Activated CD8-positive, alpha-beta T cell treated with anti-CD3 and anti-CD28 coated beads, Interleukin-2, amount 10 ng/mL, durations not matched to agents 7 days and 5 days (primary cell): ENCODE measurements at places on chromosomes 2 and 18. TPM values are rescaled to one million over a fixed set of nuclear protein-coding genes. Genes with fewer than 3 reads are reported as not detected.

DNA sequence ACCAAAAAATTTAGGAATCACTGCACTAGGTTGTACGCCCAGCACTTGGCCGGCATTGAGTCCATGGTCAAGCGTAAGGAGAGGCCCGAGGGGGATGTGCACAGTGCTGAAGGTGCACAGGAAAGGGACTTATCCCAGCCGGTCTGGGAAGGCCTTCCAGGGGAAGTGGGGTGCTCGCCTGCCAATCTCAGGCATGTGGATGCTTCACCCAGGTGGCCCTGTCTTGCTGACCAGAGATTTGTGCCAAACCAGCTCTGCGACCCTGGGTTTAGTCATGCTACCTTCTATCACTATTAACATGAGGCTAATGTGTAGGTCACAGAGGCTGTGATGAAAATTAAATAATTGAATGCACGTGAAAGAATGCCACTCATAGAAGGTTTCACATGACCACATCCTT is 1.7 kb upstream of the ITM2C start:
- H3K4me1 ChIP-seq, result peaks cover 44% of the 10 kb centered on the region
- no peak overlapping the region for H3K27ac ChIP-seq
- H3K27me3 ChIP-seq, result peaks cover 23% of the 10 kb centered on the region
- DNase-seq, result no peak

DNA sequence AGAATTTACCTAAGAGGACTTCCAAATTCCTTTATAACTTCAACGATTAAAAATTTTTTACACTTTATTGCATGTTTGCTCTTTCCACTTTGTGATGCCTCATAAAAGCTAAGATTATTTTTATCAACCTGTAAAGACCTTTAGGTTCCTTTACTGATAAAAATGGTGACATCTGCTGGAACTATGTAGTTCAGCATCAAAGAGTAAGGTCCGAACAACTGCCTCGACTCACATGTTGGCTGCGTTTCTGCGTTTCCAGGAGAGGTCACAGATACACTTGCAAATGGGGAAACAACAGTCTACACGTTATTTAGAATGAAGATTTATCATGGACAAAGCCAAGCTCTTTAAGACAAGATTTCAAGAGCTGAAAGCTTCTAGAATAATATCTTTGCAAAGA is 18.8 kb upstream of the TMX3 start:
- DNase-seq, result no peak
- no peak overlapping the region for H3K4me3 ChIP-seq
- no peaks in the 10 kb centered on the region for H3K4me1 ChIP-seq
- no peak overlapping the region for H3K27ac ChIP-seq
- H3K36me3 ChIP-seq, result no peaks in the 10 kb centered on the region
- peaks cover 1% of the 10 kb centered on the region for H3K27me3 ChIP-seq

- H3K27ac ChIP-seq, result no peak overlapping the region
- no peak overlapping the region for H3K4me3 ChIP-seq
- peaks cover 4% of the 10 kb centered on the region for H3K4me1 ChIP-seq
- peaks cover 9% of the 10 kb centered on the region for H3K27me3 ChIP-seq
- no peak for DNase-seq
- H3K36me3 ChIP-seq, result no peaks in the 10 kb centered on the region
Measured at GRCh38 chr2:24454294-24454693, 36.8 kb upstream of the NCOA1 start.

GRCh38 chr2:231926180-231926741 is at the start of gene NPPC:
NPPC (minus strand) TSS chr2:231926396; CDS start chr2:231926249, 147 bp downstream.
- peak within 1 kb of the TSS; percentile 65 for H3K4me3 ChIP-seq
- no peak within 1 kb of the TSS for H3K27ac ChIP-seq
- H3K27me3 ChIP-seq, result peaks cover 32% of the 10 kb centered on the region
- no peaks in the 10 kb centered on the region for H3K36me3 ChIP-seq
- peaks cover 14% of the 10 kb centered on the region for H3K4me1 ChIP-seq

- H3K4me3 ChIP-seq, result no peak overlapping the region
- H3K36me3 ChIP-seq, result no peaks in the 10 kb centered on the region
- no peaks in the 10 kb centered on the region for H3K27me3 ChIP-seq
- no peak overlapping the region for H3K27ac ChIP-seq
Measured at GRCh38 chr18:11379660-11380059, 229.7 kb upstream of the SLC35G4 start.

GRCh38 chr2:15160201-15160991 is 400.7 kb downstream of the NBAS start:
- H3K27ac ChIP-seq, result no peak overlapping the region
- no peaks in the 10 kb centered on the region for H3K36me3 ChIP-seq
- no peaks in the 10 kb centered on the region for H3K27me3 ChIP-seq
- no peak overlapping the region for H3K4me3 ChIP-seq
- H3K4me1 ChIP-seq, result peaks cover 15% of the 10 kb centered on the region
- DNase-seq, result no peak

Gene G6PC2
- not detected for total RNA-seq

DNA sequence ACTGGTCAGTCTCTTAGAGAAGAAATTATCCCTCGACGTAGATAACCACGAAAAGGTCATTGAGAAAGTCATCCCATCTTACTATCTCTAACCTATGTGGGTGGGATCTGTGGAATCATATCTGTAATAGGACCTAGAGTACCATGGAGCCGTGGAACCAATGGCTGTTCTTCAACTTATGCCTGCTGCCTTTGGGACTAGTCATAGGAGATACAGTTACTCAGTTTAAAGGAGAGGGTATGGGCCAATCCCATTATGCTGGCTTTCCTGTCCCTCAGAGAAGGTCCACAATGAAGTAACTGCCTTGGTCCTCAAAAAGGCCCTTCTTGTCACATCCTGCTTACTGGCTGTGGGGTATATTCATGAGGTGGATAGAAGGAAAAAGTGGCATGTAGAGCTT is 77.5 kb downstream of the FEZ2 start:
- peaks cover 2% of the 10 kb centered on the region for H3K36me3 ChIP-seq
- no peak overlapping the region for H3K4me3 ChIP-seq
- no peak overlapping the region for H3K27ac ChIP-seq
- H3K27me3 ChIP-seq, result no peaks in the 10 kb centered on the region

GRCh38 chr2:222228054-222228453 is 70.7 kb downstream of the PAX3 start:
- no peaks in the 10 kb centered on the region for H3K27me3 ChIP-seq
- no peaks in the 10 kb centered on the region for H3K36me3 ChIP-seq
- H3K27ac ChIP-seq, result no peak overlapping the region
- no peaks in the 10 kb centered on the region for H3K4me1 ChIP-seq

DNA sequence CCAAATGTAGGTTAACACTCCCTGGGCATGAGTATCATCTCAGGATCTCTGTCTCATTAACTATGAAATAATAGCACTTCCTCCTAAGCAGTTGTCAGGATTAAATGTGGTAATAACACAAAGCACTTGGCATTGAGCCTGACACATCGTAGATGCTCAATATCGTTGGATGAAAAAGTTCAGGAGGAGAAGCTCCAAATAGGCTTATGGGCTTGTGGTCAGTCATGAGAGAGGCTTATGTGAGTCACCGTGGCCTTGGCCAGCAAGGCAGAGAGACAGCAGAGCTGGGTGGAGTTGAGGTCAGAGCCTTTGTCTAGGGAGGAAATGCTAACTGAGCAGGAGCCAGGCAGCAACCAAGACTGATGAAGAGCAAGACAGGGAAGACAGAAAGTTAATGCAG is 68.3 kb upstream of the PPM1B start:
- H3K27me3 ChIP-seq, result no peaks in the 10 kb centered on the region
- peak overlapping the region; percentile 5 for H3K27ac ChIP-seq
- H3K4me3 ChIP-seq, result no peak overlapping the region
- H3K36me3 ChIP-seq, result no peaks in the 10 kb centered on the region

- DNase-seq, result peak; percentile 8
- no peak overlapping the region for H3K27ac ChIP-seq
- H3K27me3 ChIP-seq, result no peaks in the 10 kb centered on the region
- H3K36me3 ChIP-seq, result peaks cover 32% of the 10 kb centered on the region
- H3K4me3 ChIP-seq, result no peak overlapping the region
Measured at GRCh38 chr2:207133820-207134519, 31.8 kb downstream of the KLF7 start.

Gene KLHL29
- total RNA-seq, result 4.4 TPM

Gene SERPINB10
- total RNA-seq, result not detected

- no peak overlapping the region for H3K27ac ChIP-seq
- peaks cover 21% of the 10 kb centered on the region for H3K27me3 ChIP-seq
- H3K4me3 ChIP-seq, result no peak overlapping the region
- H3K4me1 ChIP-seq, result no peaks in the 10 kb centered on the region
- no peak for DNase-seq
- no peaks in the 10 kb centered on the region for H3K36me3 ChIP-seq
Measured at GRCh38 chr2:164621764-164622105, 453 bp upstream of the GRB14 start.

- no peak overlapping the region for H3K4me3 ChIP-seq
- H3K27me3 ChIP-seq, result peaks cover 5% of the 10 kb centered on the region
- no peaks in the 10 kb centered on the region for H3K36me3 ChIP-seq
- DNase-seq, result no peak
Measured at GRCh38 chr2:19818039-19818438, 83.7 kb downstream of the TTC32 start.

GRCh38 chr2:128867311-128867710 is 548.6 kb upstream of the HS6ST1 start:
- no peak for DNase-seq
- no peaks in the 10 kb centered on the region for H3K27me3 ChIP-seq
- H3K27ac ChIP-seq, result no peak overlapping the region
- no peaks in the 10 kb centered on the region for H3K36me3 ChIP-seq
- no peaks in the 10 kb centered on the region for H3K4me1 ChIP-seq
- H3K4me3 ChIP-seq, result no peak overlapping the region

Gene CPLX4
- not detected for total RNA-seq

GRCh38 chr2:152622219-152622618 is 95.0 kb downstream of the PRPF40A start:
- no peaks in the 10 kb centered on the region for H3K4me1 ChIP-seq
- no peaks in the 10 kb centered on the region for H3K36me3 ChIP-seq
- H3K27me3 ChIP-seq, result peaks cover 7% of the 10 kb centered on the region
- no peak overlapping the region for H3K27ac ChIP-seq
